ENCODE measurements at places on chromosomes 5 and 9.

DNA sequence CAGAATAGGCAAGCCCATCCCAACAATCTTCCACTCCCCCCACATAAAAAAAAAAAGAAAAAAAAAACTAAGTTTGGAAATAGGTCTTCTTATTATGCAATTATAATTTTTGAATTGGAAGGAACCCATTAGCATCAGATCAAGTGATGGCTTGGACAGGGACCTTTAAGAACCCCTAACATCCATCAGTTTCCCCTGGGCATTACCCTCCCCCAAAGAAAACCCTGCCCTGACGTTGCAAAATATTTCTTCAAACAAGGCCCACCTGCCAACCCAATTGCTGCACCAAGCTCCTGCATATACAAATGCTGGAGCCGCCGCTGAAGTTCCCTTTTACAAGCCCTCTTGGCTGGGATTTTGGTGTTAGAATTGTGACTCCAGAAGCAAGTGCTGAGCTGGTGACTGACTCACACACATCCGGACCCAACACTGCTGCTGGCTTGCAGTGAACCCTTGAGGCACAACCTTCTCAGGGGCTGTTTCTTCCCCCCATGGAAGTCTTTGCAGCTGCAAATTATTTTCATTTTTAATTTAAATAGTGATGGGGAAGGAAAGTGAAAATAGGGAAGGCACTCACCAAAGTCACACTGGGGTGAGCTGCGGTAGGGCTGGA lies 56.1 kb upstream of the AFAP1L1 start:
- DNase-seq = no peak

DNA sequence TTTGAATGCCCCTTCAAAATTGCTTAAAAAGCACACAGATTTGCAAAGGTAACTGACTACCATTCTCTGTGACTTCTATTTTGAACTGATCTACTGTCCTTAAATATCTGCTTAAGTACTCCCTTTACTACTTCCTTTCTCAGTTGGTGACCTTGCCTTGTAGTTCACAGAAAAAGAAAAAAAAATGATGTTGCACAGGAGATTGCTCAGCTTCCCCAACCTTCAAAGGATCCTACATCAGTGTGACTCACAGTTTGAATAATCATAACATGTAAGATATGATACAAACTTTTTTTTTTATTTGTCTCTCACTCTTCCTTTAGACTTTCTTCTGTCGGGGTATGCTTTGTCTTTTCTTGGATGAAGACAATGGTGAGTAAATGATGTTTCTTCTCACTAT lies 1029.6 kb downstream of the CDH12 start:
- no peak for DNase-seq

DNA sequence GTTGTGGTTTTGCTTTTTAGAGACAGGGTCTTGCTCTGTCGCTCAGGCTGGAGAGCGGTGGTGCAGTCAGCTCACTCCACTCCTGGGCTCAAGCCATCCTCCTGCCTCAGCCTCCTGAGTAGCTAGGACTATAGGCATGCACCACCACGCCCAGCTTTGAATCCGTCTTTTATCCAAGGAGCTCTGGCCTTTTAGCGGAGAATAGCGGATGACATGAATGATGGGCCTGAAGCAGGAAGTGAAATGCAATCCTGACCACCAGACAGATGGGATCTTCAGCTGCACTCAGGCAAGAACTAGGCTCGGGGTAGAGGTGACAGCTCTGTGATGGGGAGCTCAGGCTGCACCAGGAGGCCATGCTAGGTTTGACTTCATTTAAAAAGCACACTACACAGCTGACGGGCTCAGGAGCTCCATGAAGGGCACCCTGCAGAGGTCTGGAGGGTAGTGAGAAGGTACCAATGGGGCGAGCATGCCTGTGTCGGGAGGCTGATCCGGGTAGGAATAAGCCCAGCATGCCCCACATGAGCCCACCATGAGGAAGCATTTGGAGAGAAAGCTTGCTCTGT lies 21.9 kb downstream of the POLR1E start:
- DNase-seq = no peak

DNA sequence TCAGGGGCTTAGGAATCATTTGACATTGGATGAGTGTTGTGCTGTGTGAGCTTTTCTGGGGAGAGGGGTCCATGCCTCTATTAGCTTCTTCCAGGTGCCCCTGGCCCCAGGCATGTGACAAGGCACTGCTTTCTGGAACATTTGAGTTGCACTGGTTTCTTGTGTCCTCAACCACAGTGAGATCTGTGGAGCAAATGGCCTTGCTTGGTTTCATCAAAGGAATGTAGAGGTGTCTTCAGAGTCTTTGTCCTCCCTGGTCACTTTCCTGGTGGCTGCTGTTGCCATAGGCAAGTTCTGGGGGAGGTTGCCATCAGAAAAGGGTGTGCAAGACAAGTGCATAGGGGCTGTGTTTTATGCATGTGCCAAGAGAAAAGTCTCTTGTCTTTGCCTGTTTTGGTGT lies 157.5 kb downstream of the MACROH2A1 start:
- no peak for DNase-seq

GRCh38 chr5:130112246-130112645 lies 208.0 kb downstream of the CHSY3 start:
- no peak for DNase-seq

DNA sequence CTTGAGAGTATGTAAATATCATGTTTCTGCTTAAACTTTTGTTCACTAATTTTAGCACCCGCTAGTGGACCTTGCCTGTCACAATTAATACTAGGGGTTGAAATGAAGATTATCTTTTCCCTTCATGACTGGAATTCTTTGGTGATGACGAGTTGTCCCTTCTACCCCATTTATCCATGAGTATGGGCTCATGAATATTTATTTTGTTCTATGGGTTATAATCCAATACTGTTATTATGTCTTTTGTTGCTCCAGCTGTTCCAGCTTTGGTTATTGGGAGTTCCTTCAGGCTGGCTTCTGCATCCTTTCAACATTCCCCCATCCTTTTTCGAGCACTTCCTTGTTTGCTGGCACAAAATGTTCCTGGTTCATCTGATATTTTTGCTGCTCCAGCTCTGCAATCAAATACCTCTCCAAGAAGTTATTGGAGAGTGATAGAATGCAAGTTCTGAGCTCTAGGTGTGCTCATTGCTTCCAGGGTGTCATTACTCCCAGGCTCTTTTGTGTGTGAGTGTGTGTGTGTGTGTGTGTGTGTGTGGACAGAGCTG lies 19.7 kb upstream of the ARHGEF28 start:
- no peak for DNase-seq

DNA sequence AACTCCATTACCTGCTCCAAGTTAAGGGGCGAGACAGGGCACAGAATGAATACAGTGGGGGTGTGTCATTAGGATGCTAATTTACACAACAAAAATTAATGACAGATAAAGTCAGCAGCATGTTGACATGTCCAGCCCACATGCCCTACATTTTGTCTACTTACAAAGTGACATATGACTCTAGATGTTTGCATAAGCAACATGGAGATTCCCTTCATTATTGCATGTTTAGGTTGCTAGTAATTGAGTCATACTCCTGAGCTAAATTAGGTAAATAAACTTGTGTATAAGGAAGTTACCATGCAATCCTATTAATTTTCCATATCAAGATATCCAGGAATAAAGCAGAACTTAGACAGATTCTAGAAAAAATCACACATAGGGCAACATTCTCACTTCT lies 232.2 kb downstream of the PDE4D start:
- no peak for DNase-seq

DNA sequence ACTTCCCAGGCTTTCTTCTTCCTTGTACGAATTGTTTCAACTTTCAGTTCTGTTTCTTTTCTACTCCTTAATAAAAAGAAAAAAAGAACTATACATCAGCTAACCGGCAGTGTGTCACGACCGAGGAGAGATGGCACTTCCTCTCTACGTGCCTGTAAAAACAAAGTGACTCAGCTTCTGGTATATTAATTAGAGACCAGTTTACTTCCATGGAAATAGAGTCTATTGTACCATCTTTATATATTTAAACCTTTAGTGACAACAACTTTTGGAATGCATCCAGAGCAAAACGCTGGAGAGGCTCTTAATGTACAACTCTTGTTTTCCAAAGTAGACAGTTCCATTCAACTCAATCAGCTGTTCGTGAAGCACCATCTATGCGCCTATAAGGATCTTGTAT lies 94.5 kb upstream of the LIFR start:
- DNase-seq = no peak

DNA sequence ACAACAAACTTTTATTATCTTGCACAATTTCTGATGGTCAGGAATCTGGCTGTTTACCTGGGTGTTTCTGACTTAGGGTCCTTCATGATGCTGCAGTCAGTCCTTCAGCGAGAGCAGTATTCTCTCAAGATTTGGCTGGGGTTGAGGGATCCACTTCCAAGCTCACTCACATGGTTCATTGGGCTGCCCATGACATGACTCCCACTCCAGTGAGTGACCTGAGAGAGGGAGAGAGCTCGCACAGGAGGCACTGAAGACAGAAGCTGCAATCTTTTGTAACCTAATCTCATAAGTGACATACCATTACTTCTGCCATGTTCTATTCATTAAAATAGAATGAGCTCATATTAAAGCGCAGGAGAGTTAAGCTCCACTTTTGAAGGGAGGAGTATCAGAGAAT lies 212.6 kb downstream of the SPATA31D1 start:
- no peak for DNase-seq

DNA sequence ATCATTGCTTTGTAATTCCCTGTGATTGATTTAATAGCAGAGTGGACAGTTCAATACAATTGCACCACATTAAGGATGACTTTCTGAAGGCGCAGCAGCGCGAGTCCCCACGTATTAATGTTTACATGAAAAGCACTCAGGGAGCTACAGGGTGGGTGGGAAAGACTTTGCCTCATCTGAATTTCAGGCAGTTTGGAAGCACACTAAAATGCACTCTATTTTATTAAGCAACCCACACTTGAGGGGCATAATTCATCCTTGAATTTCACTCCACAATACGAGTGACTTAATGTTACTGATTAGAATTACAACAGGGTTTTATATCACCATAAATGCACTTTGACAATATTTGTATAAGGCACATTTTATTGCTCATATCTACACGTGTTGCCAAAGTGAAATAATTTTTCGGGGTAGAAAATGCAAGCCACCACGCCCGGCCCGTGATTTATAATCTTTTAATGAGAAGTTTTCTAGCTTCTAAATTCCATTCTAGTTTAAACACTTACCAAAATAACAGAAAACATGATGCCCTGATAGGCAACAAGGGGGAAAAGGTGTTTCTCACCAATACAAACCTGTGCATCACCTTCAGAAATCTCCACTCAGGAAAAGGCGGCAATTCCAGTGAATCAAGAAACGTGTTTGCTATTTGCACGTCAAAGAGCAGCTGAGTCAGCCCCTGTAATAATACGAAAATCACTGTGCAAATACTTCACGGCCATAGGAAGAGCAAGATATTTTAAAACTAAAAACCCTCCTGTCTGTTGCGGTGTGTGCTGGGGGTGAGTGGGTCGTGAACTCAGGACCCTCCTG lies 40.5 kb downstream of the IRX4 start:
- no peak for DNase-seq

- no peak for DNase-seq
Observed at GRCh38 chr5:87909382-87909781, 359.3 kb downstream of the TMEM161B start.

DNA sequence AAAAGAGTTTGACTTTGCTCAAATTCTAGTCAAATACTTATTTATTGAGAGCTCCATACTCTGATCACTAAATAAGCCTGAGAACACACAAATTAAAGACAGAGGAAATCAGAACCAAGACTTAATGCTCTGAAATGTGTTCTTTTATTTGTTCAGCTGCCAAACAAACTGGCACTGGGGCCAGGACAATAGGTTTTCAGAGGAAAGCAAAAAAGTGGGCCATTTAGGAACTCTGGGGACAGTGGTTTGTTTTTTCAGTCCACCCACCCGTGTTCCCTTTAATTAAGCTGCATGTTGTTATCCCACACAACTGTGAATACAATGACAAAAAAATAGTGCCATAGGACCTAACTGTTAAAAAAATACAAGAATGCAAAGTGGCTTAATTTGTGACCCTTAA lies 95.4 kb upstream of the RETREG1 start:
- no peak for DNase-seq

DNA sequence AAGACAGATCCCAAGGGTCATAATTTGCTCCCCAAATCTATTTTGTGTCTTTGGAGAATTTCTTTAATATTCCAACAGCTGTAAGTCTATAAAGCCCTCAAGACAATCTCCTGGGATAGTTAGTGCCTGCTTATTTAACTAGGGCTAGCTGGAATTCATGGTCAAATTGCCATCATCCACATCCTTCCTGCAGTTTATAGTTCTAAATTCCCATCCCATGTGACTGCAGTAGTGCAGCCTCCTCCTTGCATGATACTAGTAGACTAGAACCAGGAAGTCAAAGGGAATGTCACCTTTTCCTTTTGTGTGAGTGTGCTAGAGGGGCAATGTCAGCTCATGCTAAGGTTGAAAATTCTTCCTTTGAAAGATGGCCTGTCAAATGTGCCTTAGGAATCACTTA lies 214.8 kb upstream of the PIK3R1 start:
- DNase-seq = no peak

DNA sequence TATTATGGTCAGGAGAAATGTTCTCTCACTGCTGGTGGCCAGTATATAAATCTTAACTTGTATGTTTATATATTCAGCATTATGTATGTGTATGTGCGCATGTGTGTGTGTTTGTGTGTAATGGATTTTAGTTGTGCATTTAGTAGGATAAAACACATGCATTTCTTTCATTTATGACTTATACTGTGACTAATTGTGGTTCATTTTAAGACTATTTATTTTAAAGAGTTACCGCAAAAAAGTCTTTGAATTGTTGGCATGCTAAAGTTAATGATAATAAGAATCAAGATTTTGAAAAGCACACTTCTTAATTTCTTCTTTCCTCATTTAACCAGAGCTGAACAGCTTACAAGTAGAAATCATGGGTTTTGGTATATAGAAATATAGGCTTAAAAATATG lies 60.9 kb downstream of the RAI14 start:
- no peak for DNase-seq

GRCh38 chr5:139094154-139095131 lies 103.7 kb downstream of the SIL1 start:
- DNase-seq = no peak

GRCh38 chr5:56525113-56525512 lies 290.2 kb upstream of the MAP3K1 start:
- DNase-seq = no peak

DNA sequence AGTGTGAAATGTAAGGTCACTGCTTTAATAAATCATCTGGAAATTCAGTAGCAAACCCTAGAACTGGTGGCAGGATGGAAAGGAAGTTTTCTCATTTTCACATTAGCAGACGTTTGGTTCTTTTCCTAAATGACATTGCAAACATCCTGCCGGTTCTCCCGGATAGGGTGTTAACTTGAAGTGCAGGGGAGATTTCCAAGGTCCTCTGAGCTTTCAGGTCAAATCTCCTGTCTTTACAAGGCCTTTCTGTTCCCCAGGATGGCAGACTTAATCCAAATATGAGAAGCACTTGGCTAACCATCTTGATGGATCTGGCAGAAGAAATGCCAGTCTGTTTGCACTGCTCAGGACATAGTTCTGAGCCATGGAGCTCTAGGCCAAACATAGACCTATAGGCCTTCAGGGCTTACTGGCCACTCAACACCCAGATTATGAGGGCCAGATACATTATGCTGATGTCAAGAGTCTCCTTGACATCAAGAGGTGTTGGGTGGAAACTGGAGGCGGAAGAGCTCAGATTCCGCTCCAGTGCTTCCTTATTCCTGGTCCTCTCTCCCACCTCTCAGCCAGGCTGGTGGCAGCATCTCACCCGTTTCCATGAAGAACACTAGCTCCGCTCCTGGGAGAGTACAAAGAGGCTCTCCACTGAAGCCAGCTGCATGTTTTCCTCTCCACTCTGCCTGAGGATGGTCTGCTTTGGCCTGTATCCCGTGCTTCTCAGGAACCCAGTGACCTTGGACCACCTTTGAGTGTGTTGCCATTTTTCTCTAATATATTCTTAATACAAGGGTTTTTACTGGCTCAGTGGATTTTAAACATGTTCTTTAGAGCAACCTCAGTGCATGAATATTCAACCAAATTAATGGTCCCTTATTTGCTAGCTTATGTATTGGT lies 61.0 kb downstream of the RALGPS1 start:
- no peak for DNase-seq

Measured in esophagus squamous epithelium (tissue), 5 donors.